Hair follicle dermal papilla cell (primary cell): ENCODE measurements at places on chromosomes 12 and 14. TPM values are rescaled to one million over a fixed set of nuclear protein-coding genes. Genes with fewer than 3 reads are reported as not detected.

CATSPERB gene
- not detected in 2 replicates for total RNA-seq

RD3L gene
- not detected in 2 replicates for total RNA-seq

SLC38A4 gene
- 7.5 and 11.0 TPM in 2 replicates for total RNA-seq

TPH2 gene
- total RNA-seq, result not detected in 2 replicates

ZNF385A gene
- total RNA-seq, result 1.3 and 3.4 TPM in 2 replicates

OR6C2 gene
- not detected in 2 replicates for total RNA-seq

POLE2 gene
- 2.7 and 4.7 TPM in 2 replicates for total RNA-seq

AKAP6 gene
- 2.1 and 2.9 TPM in 2 replicates for total RNA-seq

PIANP gene
- 0.24 and 2.1 TPM in 2 replicates for total RNA-seq

PPP1R1A gene
- total RNA-seq, result not detected in 2 replicates

MYF6 gene
- total RNA-seq, result not detected in 2 replicates

MYL2 gene
- not detected in 2 replicates for total RNA-seq

KICS2 gene
- total RNA-seq, result 7.0 and 8.4 TPM in 2 replicates

RFLNA gene
- 5.8 and 12.0 TPM in 2 replicates for total RNA-seq

KLRC3 gene
- total RNA-seq, result not detected in 2 replicates

ESR2 gene
- total RNA-seq, result under 0.01 and 0.12 TPM in 2 replicates

CCDC175 gene
- total RNA-seq, result not detected in 2 replicates

SLC7A8 gene
- 16.2 and 17.4 TPM in 2 replicates for total RNA-seq

PLEKHD1 gene
- under 0.01 and 0.24 TPM in 2 replicates for total RNA-seq

RNASE1 gene
- total RNA-seq, result not detected in 2 replicates

ADAM21 gene
- under 0.01 TPM in 1 of 2 replicates, not detected in the other for total RNA-seq

TRHDE gene
- total RNA-seq, result 7.8 and 32.8 TPM in 2 replicates

CYP27B1 gene
- total RNA-seq, result 1.2 and 1.9 TPM in 2 replicates

VASH1 gene
- 1.3 and 2.3 TPM in 2 replicates for total RNA-seq

RPGRIP1 gene
- total RNA-seq, result not detected in 2 replicates

GEMIN2 gene
- total RNA-seq, result 10.2 and 10.4 TPM in 2 replicates

CD163 gene
- total RNA-seq, result 0.24 and 0.49 TPM in 2 replicates

MYF5 gene
- total RNA-seq, result not detected in 2 replicates

PLA2G1B gene
- not detected in 2 replicates for total RNA-seq

CSRP2 gene
- total RNA-seq, result 16.7 and 26.2 TPM in 2 replicates

DHRS1 gene
- total RNA-seq, result 20.9 and 22.6 TPM in 2 replicates

AMN gene
- 0.16 and 0.24 TPM in 2 replicates for total RNA-seq

SRRM4 gene
- not detected in 2 replicates for total RNA-seq

SPTB gene
- total RNA-seq, result under 0.01 TPM in 1 of 2 replicates, not detected in the other

PLEKHG7 gene
- total RNA-seq, result not detected in 2 replicates

LTBP2 gene
- total RNA-seq, result 308 and 309 TPM in 2 replicates

UNC79 gene
- total RNA-seq, result 0.12 and 0.16 TPM in 2 replicates

ZDHHC22 gene
- not detected in 2 replicates for total RNA-seq

IFNG-AS1 gene
- not detected in 2 replicates for total RNA-seq

LAG3 gene
- 0.16 and 0.61 TPM in 2 replicates for total RNA-seq
